Cortex of kidney (tissue), 1 donor: ENCODE measurements at places on chromosomes 1 and 21.

- DNase-seq: no peak
These were observed 2.7 kb upstream of the CD5L start for GRCh38 chr1:157844089-157844830.

- no peak for DNase-seq
These were observed 116.2 kb downstream of the KCNJ6 start for GRCh38 chr21:37800057-37800455.

DNA sequence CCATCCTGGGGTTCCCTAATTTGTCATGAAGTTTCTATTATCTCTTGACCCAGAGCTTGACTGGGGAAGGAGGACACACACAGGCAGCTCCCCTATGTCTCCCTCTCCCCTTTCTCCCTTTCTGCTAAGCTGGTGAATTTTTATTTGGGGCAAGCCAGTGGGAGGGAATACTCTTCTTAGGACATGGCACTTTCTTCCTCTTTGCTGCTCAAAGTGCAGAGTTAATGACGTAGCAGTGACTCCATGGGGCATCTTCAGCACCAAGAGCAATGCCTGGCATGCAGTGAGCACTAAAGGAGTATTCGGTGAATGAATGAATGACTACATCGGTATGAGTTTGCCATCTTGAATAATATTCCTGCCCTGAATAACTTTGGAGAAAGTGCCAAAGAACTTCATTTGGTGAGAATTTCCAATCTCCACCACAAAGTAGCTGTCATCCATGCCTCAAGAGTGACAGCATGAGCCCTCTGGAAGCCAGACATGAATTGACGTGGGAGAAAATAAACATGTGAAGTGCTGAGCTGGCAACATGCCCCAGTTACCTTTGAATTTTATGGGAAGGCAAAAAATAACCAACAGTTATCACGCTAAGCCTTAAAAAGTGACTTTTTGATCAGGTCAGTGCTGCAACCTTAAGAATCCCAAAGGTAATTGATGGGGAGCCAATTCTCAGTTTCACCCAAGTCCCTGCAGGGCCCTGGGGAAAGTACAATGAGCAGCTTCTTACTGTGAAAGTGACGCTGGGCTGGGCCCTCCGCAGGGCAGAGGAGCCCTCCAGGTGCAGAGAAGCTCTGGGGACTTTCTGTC lies 22.1 kb upstream of the ATF3 start:
- no peak for DNase-seq

GRCh38 chr21:31351960-31352359 lies 7.9 kb upstream of the TIAM1 start:
- no peak for DNase-seq

GRCh38 chr1:199029855-199030254 lies 391.0 kb downstream of the PTPRC start:
- no peak for DNase-seq

DNA sequence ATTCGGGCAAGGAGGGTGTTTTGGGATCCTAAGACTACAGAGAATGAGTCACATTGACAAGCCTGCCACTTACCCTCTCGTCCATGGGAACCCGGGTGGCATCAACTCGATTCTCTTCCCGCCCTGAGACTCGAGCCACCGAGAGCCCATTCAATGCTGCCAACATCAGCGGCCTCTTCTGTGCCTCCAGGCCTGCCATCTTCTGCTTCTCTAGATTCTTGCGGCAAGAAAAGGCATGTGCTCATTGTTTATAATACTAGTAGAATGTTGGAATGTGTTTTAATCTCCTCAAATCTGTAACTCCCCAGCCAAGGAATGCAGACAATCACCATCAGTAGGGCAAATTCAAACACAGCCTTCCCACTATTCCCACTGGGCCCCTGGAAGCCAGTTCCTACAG lies 96.9 kb downstream of the SMYD2 start:
- DNase-seq: no peak

DNA sequence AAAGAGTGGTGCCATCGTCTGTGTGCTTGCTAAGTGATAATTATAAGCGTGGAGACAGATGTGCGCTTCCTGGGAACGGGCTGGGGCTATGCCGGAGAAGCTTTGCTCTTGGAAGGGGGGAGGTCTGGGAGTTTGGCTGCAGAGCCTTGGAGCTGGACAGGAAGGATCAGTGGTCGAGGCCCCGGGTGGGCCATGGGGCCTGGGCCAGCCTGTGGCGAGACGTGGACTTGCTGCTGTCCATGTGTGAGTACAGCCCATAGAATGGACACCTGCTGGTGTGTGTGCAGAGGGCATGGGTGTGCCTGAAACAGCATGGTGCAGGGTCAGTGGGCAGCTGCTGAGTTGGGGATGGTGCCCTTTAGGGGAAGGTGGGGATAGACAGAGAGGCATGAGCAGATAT lies 121.3 kb downstream of the PCBP3 start:
- no peak for DNase-seq

DNA sequence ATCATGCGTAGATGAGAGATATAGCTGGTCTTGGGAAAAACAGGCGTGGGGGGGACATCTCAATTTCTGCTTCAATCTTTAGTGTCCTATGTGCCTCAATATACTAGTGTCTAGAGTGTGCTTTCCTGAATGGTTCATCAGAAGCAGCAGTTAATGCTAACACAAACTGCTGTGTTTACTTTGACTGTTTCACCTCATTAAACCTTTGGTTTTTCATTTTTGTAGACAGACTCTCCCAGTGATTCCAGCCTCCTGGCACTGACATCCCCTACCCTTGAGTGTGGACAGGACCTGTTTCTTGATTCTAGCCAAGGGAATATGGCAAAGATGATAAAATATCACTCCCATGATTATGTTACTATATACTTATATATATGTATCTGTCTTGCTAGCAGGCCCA lies 37.6 kb downstream of the ZYG11A start:
- no peak for DNase-seq

DNA sequence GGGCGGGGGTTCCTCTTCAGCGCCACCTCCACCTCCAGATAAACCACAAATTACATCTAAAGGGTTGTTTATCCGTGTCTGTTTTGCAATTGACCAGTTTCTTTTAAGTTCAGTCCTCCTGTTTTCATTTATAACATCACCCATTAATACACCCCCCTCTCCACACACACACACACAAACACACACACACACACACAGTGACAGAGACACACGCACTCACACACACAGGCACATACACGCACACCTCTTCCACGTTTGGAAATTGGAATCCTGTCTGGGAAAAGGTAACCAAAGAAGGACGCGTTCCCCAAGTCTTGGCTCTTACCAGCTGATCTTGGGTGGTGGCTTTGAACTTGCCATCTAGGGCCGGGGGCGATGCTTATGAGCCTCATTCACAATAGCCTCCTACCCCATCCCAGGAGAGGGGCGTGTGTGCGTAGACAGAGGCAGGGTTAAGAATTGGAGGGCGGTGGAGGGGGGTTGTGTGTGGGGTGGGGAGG lies 442 bp upstream of the CSMD2 start:
- no peak for DNase-seq

- no peak for DNase-seq
These were observed 17.2 kb downstream of the CTNNBIP1 start for GRCh38 chr1:9892563-9893528.

- no peak for DNase-seq
These were observed 193.8 kb downstream of the AK5 start for GRCh38 chr1:77475641-77476040.

DNA sequence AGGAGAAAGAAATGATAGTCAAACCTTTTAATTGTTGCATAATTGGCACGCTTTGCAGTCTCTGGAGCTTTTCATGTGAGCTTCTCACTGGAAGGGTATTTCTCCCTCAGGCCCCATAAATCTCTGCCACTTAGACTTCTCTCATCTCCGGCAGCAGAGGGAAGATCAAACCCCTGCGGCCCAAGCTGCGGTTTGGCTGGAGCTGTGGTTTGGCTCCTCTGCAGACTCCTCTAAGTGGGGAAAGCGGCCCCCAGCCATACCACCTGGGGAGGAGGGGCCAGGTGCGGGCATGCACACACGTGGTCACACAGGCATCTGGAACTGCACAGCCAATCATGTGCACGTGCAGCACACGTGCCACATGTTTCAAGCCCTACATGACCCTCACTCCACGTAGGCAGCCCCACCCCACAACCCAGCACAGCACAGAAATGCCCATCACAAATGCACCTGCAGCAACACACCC lies 58.3 kb downstream of the UBE2T start:
- DNase-seq: no peak

- no peak for DNase-seq
These were observed 21.8 kb upstream of the RAB4A start for GRCh38 chr1:229248821-229249817.

DNA sequence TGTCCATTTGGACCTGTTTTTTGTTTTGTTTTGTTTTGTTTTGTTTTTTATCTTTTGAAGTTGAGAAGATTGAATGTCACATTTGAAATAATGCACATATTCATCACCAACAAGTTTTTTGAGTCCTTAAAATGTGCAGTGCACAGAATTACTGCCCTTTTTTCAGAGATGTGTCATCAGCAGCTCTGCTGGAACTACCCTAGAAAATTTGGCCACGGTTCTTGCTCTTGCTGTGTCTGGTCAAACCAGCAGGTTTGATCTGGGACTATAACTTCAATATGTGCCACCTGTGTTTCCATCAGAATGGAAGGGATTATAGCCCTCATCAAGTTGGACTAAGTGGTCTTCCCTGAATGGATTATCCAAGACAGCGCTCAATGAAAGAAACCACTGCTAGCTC lies 24.1 kb upstream of the CNN3 start:
- DNase-seq: no peak

GRCh38 chr1:66940981-66941380 lies 16.2 kb downstream of the MIER1 start:
- no peak for DNase-seq

- DNase-seq: no peak
These were observed 64.8 kb downstream of the ERG start for GRCh38 chr21:38433471-38433870.

DNA sequence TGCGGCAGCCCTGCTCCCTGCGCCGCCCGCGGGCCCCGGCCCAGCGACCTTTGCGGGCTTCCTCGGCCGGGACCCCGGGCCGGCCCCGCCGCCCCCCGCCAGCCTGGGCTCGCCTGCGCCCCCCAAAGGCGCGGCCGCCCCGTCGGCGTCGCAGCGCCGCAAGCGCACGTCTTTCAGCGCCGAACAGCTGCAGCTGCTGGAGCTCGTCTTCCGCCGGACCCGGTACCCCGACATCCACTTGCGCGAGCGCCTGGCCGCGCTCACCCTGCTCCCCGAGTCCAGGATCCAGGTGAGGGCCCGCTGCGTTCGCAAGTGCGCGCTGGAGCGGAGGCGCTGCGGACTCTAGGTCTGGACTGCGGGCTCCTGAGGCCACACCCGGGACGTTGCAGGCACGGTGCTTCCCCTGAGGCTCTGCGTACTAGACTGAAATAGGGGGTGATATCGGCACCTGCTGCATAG lies 351 bp downstream of the MIXL1 start:
- no peak for DNase-seq

GRCh38 chr1:183423541-183423940 lies 5.4 kb upstream of the NMNAT2 start:
- DNase-seq: no peak

GRCh38 chr1:10794724-10795275 lies 1.6 kb downstream of the CASZ1 start:
- DNase-seq: no peak
